ENCODE measurements at places on chromosomes 6 and 20.

GRCh38 chr20:23225407-23226060 lies 125.1 kb upstream of the NXT1 start:
- DNase-seq: no peak

- DNase-seq: no peak
Measured at GRCh38 chr6:128018821-128019220, 118.0 kb upstream of the THEMIS start.

DNA sequence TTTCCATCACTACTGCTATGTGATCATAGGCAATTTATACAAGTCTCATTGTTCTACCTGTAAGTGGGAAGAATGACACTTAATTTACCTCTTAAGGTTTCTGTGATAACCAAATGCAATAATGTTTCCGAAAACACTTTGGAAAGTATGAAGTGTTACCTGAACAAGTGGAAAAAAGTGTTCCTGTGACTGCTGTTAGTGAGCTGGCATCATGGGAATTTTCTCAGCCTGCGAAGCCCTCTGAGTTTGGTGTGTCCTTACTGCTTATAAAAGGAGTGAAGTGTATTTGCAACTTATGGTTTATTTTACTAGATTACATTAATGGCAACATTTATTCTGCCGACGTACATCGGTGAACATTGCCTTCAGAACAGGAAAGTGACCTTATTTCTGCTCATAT lies 133.0 kb downstream of the AKAP7 start:
- DNase-seq: no peak

DNA sequence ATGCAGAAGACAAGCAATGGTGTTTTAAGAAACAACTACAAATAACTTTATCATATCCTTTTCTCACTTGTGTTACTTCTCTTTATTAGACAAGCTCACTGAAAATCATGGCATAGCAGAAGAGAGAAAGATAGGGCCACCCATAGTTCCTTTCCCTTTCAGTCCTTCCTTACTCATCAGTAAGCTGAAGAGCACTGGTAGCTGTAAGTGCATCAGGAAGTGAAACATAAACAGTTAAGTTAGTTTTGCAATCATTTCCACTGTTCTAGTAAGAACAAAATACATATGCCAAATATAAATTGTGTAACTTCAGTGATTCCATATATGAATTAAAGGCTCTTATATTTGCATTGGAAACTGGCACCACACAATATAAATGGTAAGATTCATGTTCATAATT lies 220.1 kb downstream of the HACE1 start:
- no peak for DNase-seq

DNA sequence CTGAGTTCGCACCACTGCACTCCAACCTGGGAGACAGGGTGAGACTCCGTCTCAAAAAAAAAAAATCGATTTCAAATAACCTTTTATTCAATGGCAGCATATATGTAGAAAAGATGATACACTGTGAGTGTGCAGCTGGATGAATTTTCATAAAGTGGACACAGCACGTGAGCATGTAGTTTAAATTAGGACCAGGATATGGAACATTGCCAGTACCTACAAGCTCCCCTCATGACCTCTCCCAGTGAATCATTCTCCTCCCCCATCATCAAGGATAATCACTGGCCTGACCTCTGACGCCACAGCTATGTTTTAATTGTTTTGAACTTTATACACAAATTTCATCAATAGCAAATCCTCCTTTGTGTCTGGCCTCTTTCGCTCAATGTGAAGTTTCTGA lies 53.8 kb upstream of the HDAC2 start:
- DNase-seq: no peak

GRCh38 chr6:19772891-19773290 lies 64.3 kb upstream of the ID4 start:
- DNase-seq: no peak

DNA sequence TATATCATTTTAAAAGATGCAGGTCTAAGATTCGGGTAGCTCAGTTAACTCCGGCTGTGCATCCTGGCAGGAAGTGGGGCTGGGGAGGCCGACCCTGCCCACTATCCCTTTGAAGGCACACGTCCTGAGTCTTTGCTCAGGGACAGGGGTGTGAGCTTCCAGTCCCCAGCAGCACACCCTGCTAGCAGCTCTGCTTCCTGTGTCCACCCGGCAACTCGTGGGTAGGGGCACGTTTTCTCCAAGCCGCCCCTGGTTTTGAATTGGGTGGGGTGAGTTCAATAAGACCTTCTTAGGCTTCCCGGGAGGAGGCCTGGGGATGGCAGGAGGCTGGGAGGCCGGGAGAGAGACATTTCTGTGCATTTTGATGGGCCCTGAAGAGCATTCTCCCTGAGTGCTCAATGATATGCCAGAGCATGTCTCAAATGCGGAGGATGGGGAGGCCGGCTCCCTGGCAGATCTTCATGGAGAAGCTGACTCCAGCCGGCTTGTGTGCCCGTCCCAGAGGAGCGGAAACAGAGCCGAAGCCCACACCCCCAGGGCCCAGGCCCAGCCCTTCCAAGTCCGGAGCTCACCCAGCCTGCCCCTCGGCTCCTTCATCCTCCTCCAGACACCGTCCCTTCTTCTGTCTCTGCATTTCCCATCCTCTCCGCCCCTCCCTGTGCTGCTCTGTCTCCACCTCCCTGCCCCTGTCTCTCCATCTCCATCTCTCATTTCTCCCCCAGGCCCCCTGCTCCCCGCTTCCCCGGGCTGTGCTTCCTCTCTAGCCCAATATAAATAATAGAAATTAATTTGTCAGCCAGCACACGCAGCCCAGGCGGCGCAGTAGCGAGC lies 36.3 kb upstream of the ZFAND3 start:
- no peak for DNase-seq

- no peak for DNase-seq
Measured at GRCh38 chr6:156175971-156176421, 601.2 kb upstream of the ARID1B start.

All from T-helper 17 cell (primary cell).